ENCODE measurements at places on chromosomes 4 and X.

DNA sequence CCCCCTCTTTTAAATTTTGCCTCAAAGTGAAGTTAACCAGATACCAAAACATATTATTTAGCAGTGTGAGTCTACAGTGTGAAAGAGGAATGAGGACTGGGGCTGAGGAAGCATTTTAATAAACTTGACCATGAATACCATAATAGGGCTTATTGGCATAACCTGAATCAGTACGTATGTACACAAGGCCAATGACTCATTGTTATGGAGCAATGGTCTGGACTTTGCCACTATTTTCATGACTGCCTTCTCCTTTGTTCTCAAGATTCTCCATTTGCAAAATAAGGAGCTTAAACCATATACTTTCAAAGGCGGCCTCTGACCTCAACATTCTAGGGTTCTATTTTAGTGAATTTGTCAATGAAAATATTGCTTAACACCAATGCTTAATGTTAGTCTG, 102.8 kb upstream of the OR13H1 start:
- DNase-seq = no peak

DNA sequence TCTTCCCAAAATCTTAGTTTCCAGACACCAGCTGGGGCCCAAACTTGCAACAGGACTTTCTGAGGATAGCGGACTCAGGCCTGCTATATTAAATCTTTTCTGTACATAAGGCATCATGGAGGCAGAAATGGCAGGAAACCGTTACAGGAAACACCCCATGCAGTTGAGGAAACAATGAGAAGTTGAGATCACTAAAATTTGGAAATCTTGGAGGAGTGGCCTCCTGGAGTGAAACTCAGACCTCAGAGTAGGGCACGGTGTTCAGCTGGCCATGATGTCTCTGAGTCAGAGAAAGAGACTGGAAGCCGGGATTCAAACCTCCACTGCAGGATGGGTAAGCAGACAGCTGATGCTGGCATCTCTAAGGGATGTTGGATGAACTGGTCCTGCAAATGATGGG, 372.6 kb upstream of the CTSO start:
- DNase-seq = no peak

DNA sequence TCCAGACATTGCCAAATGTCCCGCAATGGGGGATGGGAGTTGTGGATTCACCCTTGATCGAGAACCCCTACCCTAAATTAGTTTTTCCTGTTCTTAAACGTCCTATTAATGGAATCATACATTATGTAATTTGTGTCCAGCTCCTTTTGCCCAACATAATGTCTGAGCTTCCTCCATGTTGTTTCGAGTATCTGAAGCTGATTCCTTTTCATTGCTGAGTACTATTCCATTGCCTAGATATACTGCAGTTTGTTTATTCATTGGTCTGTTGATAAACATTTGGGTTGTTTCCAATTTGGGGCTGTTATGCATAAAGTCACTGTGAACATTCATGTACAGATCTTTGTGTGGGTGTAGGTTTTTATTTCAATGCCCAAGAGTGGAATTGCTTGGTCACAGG, 251.3 kb downstream of the BCOR start:
- DNase-seq = no peak

- no peak for DNase-seq
Measured at GRCh38 chrX:139820358-139820984, 112.4 kb downstream of the ATP11C start.

DNA sequence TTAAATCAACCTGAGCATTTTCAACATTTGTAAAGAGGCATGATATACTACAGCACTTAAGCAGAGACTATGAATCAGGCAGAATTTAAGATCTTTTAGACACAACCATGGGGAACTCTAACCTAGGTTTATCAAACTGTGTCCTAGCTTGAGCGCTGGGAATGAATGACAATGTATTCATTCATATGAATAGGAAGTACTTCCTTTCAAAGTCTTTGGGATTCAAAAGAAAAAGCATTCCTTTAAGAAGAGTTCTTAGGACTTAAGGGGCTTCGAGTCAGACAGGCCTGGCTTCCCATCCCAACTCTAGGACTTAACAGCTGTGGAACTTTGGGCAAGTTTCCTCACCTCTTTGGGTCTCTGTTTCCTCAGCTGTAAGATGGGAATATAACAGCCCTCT, 104.6 kb downstream of the ANAPC4 start:
- no peak for DNase-seq

GRCh38 chr4:168483811-168484210, 3.5 kb upstream of the DDX60L start:
- no peak for DNase-seq

Data from left renal cortex interstitium (tissue), 4 donors.